Activated naive CD4-positive, alpha-beta T cell treated with anti-CD3 and anti-CD28 coated beads, Interleukin-2, amount 50 U/mL, for 72 hours (primary cell): ENCODE measurements at places on chromosomes 2 and 18.

DNA sequence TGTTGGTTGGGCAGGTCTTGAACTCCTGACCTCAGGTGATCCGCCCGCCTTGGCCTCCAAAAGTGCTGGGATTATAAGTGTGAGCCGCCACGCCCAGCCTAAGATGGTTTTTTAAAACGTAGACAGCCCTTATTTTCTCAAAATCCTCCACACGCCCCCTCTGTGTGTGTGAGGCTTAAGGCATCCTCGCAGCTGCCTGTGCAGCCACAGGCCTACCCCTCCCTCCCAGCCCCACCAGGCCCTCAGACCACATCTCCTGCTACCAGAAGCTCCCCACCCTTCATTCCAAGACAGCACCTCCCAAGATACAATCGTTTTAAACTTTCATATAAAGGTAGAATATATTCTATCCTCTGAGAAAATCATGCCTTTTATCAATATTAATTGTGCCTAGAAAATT is 4.8 kb downstream of the ANO7 start:
- DNase-seq, result no peak

DNA sequence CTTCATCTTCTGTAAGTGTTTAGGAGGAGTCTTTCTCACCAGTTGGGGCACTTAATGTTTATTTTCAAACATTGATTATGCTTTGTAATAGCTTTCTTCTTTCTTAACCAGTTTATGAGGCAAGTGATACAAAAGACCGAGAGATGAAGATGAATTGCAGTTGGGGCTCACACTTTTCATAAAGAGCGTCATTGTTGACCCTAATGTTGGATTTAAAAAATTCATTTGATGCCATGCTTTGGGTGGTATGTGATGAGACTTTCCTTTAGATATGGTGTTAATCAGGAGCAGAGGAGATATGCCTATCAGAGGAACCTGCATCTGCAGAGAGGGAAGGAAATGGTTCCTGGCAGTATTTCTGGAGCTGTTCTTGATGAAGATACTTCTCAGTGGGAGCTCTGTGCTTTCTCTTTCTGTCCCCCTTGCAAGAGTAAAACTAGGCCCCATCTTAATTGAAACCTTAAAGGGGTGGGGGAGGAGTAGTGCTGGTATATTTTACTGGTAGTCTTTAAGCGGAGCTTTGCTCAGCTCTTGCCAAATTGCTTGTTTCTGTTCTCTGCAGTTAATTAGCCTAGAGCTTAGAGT is 2.3 kb downstream of the EML4 start:
- DNase-seq, result peak; percentile 20

DNA sequence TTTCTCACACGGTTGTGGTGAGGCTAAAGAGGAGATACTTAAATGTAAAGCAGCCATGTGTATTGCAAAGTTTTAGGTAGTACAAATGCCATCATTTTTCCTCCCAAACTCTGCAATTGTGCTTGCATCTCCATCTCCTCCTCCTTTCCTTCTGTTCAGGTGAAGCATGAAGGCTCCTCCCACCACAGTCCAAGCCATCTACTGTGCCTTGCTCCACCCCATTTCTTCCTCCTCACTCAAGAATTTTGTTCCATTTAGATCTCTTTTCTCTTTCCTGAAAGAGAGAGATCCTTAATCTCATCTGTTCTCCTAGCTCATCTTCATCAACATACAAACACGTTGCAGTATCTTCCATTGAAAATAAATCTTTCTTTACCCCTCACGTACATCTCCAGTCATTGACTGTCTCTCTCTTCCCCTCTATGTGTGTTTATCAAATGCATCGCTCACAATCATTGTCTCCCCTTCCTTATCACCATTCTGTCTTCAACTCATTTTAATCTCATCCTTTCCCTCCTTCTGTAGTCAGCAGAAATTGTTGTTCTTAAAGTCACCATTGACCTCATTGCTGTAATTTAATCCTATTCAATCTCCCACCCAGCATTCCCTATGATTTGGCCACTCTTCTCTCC is 392.1 kb downstream of the RAD51AP2 start:
- no peak for DNase-seq

GRCh38 chr2:171807831-171808393 is 86.1 kb downstream of the SLC25A12 start:
- no peak for DNase-seq

DNA sequence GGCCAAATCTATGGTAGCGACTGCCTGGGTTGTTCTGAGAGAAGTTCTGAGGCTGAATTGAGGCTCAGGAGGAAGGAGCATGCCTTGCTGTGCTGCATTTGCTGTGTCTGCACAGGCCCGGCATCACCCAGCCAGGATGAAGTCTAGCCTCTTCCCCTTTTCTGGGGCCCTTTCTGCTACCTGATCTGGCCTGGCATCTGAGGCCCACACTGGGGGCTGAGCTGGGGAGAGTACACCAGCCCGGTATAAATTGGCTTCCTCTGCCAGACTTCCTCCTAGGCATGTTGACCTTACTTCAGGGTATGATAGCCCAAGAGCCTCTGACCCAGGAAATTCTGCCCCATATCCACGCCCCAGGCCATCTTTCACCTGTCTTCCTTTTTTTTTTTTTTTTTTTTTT is 30.0 kb downstream of the MRPL35 start:
- no peak for DNase-seq

DNA sequence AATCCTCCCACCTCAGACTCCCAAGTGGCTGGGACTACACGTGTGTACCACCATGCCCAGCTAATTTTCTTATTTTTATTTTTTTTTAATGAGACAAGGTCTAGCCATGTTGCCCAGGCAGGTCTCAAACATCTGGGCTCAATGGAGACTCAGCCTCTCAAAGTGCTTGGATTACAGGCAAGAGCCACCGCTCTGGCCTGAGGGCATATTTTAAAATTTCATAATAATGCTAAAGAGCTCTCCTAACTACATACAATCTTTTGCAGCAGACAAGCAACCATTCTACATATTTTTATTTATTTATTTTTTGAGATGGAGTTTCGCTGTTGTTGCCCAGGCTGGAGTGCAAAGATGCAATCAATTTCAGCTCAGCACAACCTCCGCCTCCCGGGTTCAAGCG is 207.0 kb downstream of the RAB3GAP1 start:
- no peak for DNase-seq

DNA sequence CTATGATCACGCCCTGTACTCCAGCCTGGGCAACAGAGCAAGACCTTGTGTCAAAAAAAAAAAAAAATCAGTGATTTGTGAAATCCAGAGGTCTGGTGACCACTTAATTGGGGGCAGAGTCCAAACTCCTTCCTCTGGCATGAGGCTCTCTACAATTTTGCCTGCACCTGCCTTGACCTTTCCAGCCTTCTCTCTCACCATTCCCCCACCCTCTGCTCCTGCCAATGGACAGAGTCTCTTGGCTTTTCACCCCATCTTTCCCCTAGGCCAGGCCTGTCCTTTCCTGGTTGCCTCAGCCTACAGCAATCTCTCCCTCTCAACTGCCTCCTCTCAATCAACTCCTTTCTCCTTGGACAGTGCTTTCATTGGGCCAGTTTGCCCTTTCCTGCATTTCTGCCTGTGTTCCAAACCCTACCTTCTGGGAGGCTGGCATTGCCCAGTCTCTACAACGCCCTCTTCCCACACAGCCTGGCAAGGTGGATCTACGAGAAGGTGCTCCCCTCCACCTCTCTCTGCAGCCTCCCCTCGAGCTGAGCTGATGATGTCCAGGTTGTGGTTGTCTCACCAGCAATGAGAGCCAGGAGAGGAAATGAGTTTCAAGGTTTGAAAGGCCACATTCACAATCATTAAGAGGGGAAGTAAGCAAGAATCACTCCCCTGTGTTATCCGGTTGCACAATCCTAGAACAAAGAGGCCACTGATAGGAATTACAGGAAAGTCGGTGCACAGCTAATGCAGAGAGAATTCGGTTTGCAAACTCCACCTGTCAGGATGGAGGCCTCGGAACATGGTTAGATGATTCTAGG is 39.5 kb upstream of the NPAS2 start:
- no peak for DNase-seq

DNA sequence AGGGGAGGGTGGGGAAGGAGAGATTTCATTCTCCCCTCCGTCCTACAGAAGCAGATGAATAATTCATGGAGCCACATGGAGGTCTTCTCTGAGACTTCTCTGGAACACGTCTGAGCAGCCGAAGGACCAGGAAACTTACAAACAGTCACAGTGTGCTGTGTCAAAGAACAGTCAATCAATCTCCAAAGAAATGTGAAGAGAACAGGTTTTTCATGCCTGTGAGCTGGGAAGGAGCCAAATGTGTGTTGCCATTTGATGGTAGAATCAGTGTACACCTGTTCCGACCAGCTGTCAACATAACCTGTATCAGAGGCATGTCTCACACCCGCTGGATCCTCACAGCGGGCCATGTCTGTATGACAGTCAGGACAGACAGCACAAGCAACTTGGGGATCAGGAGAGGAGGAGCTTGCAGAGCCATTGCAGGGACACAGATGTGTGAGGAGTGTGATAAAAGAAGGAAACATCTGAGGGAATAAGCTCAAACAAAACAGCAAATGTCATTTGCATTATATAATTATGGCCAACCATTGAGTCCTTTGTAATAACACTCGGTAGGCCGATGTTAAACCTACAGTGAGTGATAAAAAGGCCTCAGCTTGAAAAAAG is 298.5 kb downstream of the EN1 start:
- DNase-seq, result no peak

DNA sequence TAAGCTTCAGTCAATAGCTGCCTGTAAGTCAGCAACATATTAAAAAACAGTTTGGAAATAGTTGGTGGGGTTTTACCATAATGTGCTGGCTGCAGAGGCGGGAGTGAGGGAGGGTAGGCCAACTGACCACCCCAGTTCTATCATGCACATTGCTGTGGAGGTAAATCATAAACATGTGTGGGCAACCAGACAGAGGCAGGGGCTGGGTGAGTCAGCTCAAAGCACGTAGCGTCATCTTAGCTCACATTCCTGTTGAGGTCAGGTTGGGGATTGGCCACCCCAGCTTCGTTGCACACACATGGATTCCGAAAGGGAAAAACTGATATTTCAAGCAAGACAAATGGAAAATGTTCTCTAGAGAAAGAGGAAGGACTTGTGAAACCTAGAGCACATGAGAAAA is 19.5 kb downstream of the GPR45 start:
- DNase-seq, result no peak

GRCh38 chr2:108988796-108989713 is at the start of gene EDAR:
Gene EDAR (minus strand): TSS chr2:108989220. CDS start chr2:108931014, 58,206 bp downstream.
- peak; percentile 62 for DNase-seq

DNA sequence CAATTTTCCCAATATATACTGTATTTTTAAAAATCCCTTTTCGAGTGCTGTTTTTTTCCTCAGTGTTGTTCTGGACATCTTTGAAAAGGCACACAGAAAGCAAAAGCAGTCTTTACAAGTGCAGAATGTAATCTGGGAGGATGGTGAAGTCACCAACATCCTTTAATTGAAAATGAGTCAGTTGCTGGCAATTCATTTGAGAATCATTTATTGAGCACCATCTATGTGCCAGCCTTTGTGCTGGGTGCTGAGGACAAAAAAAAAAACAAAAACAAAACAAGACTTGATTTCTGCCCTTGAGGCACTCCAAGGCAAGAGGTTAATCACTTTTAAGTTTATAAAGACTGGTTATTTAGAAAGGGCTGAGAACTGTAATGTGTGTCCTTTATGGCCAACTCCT is 46.7 kb upstream of the ACVR1 start:
- no peak for DNase-seq

DNA sequence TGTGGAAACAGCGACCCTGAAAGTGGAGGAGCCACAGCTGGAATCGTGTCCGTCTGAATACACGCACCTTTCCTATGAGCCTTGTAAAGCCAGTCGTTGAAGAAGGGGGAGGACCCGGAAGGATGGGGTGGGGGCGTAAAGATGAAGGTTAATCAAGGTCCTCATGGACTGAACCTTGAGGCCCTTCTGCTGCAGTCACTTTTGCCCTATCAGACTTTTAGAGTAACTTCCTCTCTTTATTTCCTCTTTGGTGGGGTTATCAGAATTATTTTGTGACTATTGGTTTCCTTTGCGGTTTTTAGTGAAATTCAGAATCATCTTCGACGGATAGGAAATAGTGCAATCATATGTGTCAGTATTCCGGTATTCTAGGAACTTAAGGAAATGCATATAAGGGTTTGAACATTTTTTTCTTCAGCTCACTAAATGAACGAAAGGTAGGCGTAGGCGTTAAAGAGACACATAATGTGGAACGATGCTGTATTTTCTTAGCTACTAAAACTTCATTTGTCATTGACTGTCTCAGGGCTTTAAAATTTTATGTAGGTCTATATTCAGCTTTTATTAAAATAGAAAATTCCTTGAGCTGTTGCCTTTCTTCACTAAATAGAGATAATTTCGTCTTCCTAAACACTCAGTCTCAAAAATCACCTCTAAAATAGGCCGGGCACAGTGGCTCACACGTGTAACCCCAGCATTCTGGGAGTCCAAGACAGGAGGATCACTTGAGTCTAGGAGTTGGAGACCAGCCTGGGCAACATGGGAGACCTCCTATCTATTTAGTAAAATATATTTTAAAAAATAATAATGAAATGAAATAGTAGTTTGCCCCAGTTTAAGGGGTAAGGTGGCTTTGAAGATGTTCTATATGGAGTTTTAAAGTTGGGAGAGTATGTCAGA is 1.4 kb upstream of the YES1 start:
- DNase-seq, result no peak

GRCh38 chr2:240817496-240818292 is 2.3 kb downstream of the KIF1A start:
- DNase-seq, result no peak

DNA sequence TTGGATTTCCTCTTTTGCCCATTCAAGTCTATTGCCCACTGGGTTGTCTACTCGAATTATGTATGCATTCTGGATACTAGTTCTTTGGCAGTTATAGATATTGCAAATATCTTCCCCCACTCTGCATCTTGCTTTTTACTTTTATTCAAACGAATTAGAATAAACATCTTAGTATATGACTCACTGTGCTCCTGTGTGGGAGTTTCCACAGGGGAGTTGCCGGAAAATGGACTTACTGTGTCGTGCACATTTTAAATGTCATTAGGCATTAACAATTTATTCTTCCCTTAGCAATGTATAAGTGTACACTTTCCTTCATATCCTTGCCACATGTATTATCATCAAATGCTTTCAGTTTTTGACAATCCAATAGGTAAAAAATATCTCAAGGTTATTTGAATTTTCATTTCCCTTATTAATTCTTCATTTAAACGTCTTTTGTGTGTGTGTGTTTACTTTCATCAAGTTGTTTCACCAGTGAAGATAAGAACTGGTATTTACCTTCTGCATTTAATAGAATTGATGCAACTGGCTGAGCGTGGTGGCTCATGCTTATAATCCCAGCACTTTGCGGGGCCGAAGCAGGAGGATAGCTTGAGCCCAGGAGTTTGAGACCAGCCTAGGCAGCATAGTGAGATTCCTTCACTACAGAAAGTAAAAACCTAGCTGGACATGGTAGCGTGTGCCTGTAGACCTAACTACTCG is 4.6 kb upstream of the UGT1A5 start:
- no peak for DNase-seq

- DNase-seq, result no peak
Measured at GRCh38 chr2:170712653-170713542, 2.2 kb upstream of the SP5 start.

- DNase-seq, result no peak
Measured at GRCh38 chr2:234793212-234793785, 158.5 kb upstream of the SH3BP4 start.

DNA sequence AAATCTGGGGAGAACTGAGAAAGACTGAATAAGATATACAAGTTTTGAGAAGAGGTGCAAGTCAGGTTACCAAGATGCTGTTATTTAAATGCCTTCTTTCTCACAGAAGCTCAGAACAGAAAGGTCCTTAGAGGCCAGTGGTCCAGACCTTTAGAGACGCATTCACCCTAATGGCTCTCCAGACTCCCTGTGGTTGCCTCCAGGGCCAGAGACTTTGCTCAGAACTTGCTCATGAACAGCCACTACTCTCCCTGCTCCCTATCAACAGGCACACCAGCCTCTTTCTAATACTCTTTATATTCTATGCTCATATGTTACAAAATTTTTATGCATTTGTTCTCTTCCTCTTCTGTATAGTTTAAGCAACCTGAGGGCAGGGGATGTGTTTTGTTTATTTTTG is 349.0 kb upstream of the TNP1 start:
- DNase-seq, result no peak
